SHP77 (cell line): ENCODE measurements at places on chromosomes 2 and 18.
A peak's percentile ranks its signal among the peaks of the same experiment; 100 is the strongest.

GRCh38 chr18:77071711-77072292 is 60.8 kb downstream of the MBP start:
- DNase-seq: peak; percentile 80

DNA sequence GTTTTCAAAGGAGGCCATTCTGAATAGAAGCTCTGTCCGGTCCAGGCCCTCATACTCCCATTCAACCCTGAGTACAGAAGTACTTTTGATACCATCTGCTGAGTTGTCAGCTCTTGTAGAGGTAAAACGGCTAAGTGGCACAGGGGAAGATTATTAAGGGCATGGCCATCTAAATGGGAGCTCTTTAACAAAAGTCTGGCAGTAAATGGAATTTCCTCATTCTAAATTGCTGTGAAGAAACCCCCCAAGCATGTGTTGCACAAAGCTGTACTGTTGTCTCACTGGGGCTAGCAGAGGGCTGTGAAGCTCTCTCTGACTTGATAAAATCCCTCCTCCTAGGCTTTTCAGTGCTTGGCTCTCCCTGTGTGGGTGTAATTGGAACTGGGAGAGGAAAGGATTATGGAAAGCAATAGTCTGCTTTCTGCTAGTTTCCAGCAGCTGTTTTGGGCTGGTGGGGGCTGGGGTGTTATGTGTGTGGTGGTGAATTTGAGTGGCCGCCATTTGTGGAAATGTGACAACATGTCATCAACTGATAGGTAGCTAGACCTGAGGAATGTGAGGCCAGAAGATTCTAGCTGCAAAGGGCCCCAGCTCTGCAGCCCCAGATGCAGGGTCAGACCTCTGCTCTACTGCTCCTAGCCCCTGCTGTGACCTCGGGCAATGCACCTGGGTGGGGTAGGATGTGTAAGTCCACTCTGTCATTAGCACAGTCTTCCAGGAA is 65.1 kb downstream of the MAP4K4 start:
- DNase-seq: no peak

GRCh38 chr18:43571078-43571689 is 293.9 kb upstream of the SYT4 start:
- DNase-seq: peak; percentile 39

DNA sequence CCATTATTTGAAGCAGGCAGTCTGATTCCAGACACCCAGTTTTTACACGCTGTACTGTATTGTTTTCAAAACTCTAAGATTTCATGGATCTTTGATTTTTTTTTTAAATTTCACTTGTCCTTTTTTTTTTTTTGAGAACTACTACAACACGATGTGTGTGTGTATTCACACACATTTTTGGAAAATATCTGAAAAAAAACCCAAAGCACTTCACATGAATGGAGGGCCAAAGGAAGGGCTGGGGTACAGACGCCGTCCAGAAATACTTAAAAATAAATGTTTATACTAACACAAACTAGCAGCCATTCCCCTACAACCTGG is 314 bp upstream of the SSB start:
- no peak for DNase-seq

- DNase-seq: no peak
Observed at GRCh38 chr2:182821182-182821581, 45.3 kb downstream of the FRZB start.

DNA sequence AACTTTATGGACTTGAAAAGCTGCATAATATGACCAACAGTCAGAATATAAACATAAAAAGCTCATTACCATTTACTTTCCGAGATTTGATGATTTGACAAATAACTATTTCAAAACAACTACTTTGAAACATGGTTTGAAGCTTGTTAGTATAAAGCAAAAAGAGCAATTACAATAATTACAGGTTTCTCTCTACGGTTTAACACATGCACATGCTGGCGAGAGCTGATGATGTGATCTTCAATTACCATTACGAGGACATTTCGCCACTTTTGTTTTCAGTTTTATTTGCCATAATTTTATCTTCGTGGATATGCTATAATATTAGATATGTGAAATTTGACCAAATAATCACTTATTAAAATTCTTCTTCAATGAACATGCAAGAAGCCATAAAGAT is 270.1 kb downstream of the TCF4 start:
- no peak for DNase-seq

DNA sequence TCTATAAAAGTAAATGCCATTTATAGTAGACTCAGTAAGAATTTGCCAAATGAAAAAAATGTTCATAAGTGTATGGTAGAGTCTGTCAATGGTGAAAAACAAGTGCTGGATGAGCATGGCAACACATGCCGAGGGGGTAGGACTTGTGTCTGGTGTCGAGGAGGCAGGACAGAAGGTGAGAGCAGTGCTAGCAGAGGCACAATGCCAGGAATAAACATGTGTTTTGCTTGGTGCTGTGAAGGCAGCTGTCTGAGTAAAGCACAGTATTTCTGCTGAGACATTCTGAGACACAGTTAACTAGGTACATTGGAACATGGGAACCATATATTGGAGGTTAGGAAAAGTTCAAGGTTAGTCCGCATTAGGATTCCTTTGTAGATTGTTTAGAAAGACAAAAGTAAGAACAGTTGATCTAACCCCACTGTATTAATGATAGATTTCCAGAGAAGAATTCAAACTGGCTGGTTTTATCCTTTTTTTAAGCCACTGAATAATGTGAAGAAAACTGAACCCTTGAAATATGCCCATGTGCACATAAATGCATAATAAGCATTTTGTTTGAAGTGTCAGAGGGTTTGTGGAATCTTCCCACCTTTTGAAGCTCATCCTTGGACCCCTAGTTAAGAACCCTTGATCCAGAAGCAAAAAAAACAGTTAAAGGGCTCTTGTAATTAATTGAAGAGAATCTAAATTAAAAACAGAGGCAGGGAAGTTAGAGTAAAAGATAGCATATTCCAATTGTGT is 7.1 kb downstream of the RBM45 start:
- no peak for DNase-seq

DNA sequence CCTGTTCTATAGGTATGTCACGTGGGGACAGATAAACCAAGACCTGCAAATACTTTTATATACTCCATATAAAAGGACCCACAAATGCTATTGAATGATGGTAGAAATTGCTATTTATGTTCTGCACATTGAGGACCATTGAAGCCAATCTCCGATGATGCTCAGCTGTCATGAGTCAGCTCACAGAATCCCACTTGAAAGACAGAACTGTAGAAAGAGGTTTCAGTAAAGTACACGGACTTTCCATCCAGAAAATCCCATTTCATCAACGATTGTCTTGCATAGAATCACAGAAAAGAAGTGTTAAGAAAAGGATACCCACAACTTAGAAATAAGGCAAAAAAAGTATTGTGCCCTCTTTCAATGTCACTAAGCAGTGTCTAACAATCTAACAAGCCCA is 169.0 kb upstream of the COPS8 start:
- DNase-seq: no peak

DNA sequence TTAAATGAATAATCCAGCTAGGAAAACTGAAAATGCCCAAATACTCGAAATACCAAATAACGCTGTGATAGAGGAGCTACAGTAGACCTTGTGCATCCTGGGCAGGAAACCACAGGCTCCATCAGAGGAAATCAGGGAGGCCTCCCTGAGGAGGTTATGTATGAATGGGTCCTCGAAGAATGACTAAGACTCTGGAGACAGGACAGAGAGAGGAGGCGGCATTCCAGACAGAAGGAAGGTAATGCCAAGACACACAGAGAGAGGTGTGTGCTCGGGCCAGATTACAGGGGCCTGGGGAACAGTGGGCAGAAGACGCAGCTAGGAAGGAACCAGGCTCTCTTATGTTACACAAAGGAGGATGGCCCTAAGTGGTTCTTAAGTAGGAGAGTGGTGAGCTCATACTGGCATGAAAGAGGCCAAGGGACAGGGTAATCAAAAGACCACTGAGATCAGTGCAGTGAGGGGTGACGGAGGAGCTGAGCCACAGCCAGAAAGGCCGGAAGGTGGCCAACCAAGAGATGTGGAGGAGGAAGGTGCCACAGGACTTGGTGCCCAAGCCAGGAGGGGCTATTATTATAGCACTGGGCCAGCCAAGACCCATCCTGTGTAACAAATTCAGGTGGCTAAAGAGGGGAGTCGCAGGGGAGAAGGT is 9.9 kb downstream of the ST3GAL5 start:
- no peak for DNase-seq
